ENCODE measurements at places on chromosomes 16 and 17.

GRCh38 chr17:68910789-68911431, 44.3 kb downstream of the ABCA8 start:
- no peak overlapping the region for H3K27ac ChIP-seq
- H3K4me3 ChIP-seq: no peak overlapping the region
- DNase-seq: peak; percentile 13
- peaks cover 4% of the 10 kb centered on the region for H3K4me1 ChIP-seq
- H3K27me3 ChIP-seq: peaks cover 3% of the 10 kb centered on the region
- H3K36me3 ChIP-seq: no peaks in the 10 kb centered on the region

DNA sequence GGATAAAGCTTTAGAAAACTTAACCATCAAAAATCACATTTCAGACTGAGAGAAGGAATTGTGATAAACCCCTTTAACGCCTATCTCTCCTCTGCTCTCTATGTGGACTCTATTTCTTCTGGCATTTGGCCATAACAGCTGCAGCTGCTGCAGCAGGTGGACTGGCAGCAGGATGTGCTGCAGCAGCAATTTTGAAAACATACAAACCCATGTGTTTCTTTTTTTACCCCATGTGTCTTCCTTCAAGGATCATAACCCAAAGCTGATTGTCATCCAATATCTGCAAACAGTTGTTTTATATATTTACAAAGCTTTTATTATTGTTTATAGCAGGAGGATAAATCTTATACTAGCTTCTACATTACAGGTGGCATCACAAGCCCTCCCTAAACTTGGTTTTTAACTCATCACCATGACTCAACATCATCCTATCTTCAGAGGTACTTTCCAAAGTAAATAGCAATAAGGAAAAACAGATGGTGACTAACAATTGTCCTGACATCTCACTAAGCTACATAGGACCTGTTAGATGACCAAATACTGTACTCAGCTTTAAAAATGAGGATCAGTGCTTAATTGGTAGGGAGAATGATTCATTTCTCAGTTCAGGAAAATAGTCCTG, 14.5 kb upstream of the KRTAP9-2 start:
- H3K36me3 ChIP-seq: no peaks in the 10 kb centered on the region
- no peak overlapping the region for H3K4me3 ChIP-seq
- no peak for DNase-seq
- no peak overlapping the region for H3K27ac ChIP-seq

GRCh38 chr17:21542991-21543390, 149.3 kb upstream of the KCNJ18 start:
- no peak for DNase-seq
- H3K27ac ChIP-seq: no peak overlapping the region
- H3K27me3 ChIP-seq: no peaks in the 10 kb centered on the region
- peaks cover 12% of the 10 kb centered on the region for H3K36me3 ChIP-seq

DNA sequence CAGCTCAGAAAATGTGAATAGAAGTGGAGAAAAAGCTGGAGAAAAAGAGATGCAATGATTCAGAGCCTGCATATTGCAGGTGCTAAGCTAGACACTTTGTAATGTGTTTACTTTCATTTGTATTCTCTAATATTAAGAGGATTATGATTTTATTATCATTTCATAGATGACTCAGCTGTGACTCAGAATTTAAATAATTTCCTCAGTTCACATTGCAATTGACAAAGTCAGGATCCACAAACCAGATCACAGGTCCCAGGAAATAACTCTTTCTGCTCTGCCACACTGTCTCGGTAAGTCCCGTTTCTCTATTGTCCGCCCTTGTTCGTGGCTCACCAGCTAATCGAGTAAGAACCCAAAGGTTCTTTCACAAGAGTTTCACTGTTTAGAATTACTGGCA, 235.4 kb upstream of the MON1B start:
- DNase-seq: no peak
- H3K27ac ChIP-seq: no peak overlapping the region
- no peak overlapping the region for H3K4me3 ChIP-seq
- no peaks in the 10 kb centered on the region for H3K4me1 ChIP-seq
- peaks cover 5% of the 10 kb centered on the region for H3K36me3 ChIP-seq

DNA sequence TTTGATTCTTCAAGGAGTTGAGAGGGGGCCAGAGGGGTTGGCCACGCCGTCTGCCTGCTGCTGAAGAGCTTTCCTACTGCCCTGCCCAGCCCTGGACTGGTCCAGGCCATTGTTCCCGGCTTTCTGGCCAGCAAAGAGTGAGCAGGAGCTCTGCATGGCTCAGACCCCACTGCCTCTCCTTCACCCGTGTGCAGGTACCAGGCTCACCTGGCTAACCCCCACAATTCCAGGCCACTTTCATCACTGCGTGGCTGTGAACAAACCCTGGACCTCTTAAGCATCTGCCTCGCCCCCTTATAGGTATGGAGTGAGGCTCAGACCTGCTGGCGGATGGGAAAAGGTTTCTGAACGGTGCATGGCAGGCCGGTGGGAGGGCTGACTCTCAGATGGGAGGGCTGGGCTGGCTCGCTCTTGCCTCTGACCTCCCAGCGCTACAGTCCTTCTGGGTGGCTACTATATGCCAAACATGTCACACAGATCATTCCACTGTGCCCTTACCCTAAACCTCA, 8.9 kb downstream of the ZNF319 start:
- peak; percentile 10 for DNase-seq
- no peaks in the 10 kb centered on the region for H3K27me3 ChIP-seq
- no peak overlapping the region for H3K4me3 ChIP-seq
- no peak overlapping the region for H3K27ac ChIP-seq
- peaks cover 3% of the 10 kb centered on the region for H3K4me1 ChIP-seq

DNA sequence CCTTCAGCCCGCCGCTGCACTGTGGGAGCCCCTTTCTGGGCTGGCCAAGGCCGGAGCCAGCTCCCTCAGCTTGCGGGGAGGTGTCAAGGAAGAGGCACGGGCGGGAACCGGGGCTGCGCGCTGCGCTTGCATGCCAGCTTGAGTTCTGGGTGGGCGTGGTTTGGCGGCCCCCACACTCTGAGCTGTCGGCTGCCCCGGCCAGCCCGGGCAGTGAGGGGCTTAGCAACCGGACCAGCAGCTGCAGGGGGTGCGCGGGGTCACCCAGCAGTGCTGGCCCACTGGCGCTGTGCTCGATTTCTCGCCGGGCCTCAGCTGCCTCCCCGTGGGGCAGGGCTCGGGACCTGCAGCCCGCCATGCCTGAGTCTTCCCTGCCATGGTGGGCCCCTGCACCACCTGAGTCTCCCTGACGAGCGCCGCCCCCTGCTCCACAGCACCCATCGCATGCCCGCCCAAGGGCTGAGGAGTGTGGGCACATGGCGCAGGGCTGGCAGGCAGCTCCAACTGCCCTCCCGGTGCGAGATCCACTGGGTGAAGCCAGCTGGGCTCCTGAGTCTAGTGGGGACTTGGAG, 17.0 kb downstream of the PRR11 start:
- H3K36me3 ChIP-seq: peaks cover 9% of the 10 kb centered on the region
- no peak overlapping the region for H3K4me3 ChIP-seq
- DNase-seq: no peak
- peaks cover 5% of the 10 kb centered on the region for H3K27me3 ChIP-seq

GRCh38 chr17:76420356-76421043, 32.5 kb downstream of the UBE2O start:
- H3K27ac ChIP-seq: peak overlapping the region; percentile 65
- DNase-seq: no peak
- H3K27me3 ChIP-seq: no peaks in the 10 kb centered on the region
- H3K4me1 ChIP-seq: peaks cover 30% of the 10 kb centered on the region
- peak overlapping the region; percentile 14 for H3K4me3 ChIP-seq

DNA sequence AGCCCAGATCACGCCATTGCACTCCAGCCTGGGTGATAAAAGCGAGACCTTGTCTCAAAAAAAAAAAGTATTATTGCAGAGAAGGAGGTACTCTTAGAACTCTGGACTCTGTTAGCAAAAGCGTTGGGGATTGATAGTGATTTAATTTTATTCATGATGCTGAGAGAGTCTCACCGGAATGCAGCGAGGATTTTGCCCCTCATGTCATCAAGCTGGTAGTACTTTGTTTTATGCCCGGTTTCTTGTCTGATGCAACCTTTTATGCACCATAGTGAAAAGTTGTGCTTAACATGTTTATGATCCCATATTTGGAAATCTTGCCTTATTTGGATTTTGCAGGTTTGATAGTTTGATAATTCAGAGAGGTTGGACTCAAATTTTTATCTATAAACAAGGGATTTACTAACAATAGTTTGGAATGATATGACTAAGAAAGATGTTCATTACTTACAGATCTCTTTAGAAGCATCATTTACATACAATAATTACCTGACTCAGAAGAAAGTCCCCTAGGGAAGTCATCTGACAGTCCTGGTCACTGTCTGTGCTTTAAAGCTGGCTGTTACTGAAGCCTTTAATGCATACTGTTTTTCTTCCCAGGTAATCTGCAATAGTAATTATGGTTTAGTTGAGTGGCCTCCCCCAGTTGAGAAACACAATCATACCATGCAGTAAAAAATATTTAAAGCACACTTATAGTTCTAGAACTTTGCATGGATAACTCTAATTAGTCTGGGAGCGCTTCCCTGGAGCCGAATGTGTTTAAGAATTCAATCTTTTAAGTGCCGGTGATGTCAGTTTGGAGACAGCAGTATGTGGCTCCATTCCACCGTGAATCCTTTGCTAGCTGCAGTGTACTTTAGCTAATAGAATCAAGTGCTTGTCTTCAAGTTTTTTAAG, 120.9 kb downstream of the PRKCA start:
- DNase-seq: no peak
- H3K4me1 ChIP-seq: no peaks in the 10 kb centered on the region
- H3K27ac ChIP-seq: no peak overlapping the region
- no peaks in the 10 kb centered on the region for H3K27me3 ChIP-seq
- no peak overlapping the region for H3K4me3 ChIP-seq

GRCh38 chr16:56409195-56409594, 16.1 kb downstream of the AMFR start:
- no peak overlapping the region for H3K4me3 ChIP-seq
- DNase-seq: no peak
- no peak overlapping the region for H3K27ac ChIP-seq
- no peaks in the 10 kb centered on the region for H3K36me3 ChIP-seq
- no peaks in the 10 kb centered on the region for H3K4me1 ChIP-seq
- H3K27me3 ChIP-seq: peaks cover 5% of the 10 kb centered on the region

DNA sequence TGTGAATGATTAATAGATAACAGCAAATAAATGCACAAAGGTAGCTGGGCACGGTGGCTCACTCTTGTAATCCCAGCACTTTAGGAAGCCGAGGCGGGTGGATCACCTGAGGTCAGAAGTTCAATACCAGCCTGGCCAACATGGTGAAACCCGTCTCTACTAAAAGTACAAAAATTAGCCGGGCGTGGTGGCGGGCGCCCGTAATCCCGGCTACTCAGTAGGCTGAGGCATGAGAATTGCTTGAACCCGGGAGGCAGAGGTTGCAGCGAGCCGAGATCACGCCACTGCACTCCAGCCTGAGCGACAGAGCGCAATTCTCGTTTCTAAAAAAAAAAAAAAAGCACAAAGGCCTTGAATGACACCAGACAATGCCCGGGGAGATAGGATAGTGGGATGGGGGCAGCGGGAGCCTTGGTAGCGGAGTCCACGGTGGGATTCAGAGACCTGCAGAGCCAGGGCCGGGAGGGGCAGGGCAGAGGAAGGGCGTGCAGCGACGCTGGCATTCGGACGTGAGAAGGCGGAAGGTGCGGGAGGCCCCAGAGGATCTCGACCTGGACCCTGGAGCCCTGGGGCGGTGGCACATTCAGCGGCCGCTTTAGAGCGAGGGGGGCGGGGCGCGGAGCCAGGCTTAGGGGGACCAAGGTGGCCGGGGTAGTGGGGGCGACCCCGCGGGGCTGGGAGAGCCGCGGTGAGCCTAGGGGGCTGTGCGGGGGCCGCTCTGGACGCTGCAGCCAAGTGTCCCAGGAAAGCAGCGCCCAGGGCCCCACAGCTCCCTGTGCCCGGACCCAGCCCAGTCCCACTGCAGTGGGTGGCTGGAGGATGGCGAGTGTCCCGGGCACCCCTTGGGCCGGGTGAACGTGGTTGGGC, 999 bp upstream of the FLYWCH2 start:
- peak; percentile 52 for DNase-seq
- H3K4me1 ChIP-seq: peaks cover 4% of the 10 kb centered on the region
- peaks cover 10% of the 10 kb centered on the region for H3K27me3 ChIP-seq
